ENCODE measurements at places on chromosomes 13 and 19.

DNA sequence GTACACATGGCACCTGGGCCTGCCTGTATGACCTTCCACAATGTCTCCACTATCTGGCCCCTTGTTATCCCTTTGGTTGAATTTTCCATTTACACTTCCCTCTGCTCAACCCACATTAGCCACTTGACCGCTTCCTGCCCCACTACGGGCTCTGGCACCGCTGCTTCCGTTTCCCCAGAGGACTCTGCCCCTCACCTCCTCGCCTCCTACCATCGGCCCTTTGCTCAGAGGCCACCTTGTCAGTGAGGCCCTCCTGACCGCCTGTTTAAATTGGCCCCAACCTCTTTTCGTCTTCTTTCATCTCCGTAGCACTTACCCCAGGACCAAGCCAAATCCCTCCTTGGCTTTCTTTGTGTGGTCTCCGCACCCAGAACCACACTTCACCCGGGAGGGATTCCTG lies 47.4 kb downstream of the SOX1 start:
- DNase-seq = no peak

GRCh38 chr19:37738371-37738770 lies 18.8 kb upstream of the ZNF607 start:
- DNase-seq = no peak

DNA sequence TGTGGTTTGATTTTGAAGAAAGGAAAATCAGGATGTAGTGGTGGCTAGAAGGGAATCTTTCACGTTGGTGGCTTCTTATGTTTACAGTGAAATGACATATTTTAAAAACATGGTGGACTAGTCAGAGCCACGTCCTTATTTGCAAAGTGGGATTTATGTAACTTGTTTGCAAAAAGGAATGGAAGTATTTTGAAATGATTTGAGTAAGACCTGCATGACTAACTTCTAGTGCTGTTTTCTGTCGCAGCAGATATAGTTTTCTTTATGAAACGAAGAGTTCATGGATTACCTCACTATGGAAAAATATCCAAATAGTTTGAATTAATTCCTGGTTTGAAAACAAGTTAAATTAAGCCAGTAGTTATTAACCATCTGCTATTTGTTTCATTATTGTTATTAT lies 476.5 kb downstream of the MYO16 start:
- no peak for DNase-seq

GRCh38 chr19:6034512-6034911 lies 56.6 kb upstream of the RANBP3 start:
- DNase-seq = no peak

DNA sequence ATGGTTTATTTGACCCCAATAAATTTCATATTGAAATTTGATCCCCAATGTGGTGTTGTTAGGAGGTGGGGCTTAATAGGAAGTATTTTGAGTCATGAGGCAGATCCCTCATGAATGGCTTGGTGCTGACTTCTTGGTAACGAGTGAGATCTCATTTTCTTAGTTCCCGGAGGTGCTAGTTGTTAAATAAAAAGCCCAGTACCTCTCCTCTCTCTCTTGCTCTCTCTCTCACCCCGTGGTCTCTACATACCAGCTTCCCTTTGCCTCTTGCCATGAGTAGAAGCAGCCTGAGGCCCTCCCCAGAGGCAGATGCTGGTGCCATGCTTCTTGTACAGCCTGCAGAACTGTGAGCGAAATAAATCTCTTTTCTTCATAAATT lies 39.4 kb upstream of the KATNAL1 start:
- DNase-seq = no peak

DNA sequence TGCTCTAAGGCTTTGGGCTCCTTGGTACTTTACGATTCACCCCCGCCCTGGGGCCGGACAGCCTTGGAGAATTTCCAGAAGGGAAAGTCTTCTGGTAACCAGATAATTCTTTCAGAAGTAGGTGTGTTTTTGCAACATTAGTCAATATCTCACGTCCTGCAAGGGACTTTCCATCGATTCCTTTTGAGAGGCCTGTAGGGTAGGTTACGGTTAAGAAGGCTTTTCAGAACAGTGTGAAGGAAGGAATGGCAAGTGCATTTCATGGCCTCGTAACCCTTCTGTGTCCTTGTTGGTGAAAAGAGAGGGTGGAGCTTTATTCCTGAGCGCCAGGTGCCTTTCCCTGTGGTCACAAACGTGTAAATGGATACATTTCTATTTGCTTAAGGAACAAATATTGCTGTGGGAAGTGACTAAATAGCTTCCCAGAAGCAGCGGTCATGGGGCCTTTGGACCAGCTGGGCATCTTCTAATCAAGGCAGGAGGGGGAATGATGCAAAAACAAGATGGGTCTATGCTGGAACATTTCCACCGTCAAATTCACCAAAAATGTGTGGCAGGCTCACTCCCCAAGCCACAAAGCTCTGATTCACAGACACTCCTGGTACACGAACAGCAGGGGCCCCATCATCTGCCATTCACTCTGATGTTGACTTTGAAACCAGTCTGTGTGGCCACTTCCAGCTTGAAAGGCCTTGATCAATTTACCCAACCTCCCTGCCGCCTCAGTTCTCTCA lies 99.2 kb downstream of the ANKRD10 start:
- no peak for DNase-seq

GRCh38 chr13:45511310-45512097 lies 46.8 kb downstream of the COG3 start:
- DNase-seq = no peak

GRCh38 chr19:15191982-15192381 lies 8.8 kb downstream of the NOTCH3 start:
- no peak for DNase-seq

Data from MG63 (cell line).